ENCODE measurements at places on chromosomes 5 and 9.

GRCh38 chr9:10649076-10649475 lies 36.3 kb upstream of the PTPRD start:
- DNase-seq = no peak

GRCh38 chr5:167764641-167765289 lies 526.7 kb upstream of the WWC1 start:
- DNase-seq = no peak

- DNase-seq = no peak
Measured at GRCh38 chr5:145983446-145983845, 47.1 kb downstream of the SH3RF2 start.

DNA sequence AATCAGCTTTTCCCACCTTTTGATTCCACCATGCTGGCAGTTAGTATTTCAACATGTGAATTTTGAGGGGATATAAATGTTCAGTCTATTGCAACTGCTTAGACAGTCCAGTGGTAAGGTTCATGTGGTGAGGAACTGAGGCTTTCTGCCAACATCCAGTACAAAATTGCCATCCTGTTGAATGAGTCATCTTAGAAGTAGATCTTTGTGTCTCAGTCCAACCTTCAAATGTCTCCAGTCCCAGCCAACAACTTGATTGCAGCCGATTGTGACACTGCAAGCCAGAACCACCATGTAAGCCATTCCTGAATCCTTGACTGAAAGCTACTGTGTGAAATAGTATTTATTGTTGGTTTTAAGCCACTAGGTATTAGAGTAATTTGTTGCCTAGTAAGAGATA lies 331.5 kb upstream of the GRIN3A start:
- no peak for DNase-seq

DNA sequence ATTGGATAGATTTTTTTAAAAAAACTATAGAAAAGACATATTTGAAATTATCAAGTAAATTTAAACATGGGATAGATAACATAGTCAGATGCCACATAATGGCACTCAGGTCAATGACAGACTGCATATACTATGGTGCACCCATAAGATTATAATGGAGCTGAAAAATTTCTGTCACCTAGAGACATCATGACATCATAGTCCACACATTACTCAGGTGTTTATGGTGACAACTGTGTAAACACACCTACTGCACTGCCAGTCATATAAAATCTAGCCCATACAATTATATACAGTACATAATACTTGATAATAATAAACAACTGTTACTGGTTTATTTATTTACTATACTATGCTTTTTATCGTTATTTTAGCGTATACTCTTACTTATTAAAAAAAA lies 58.6 kb downstream of the CPLANE1 start:
- no peak for DNase-seq

GRCh38 chr5:148751025-148751424 lies 75.4 kb upstream of the ADRB2 start:
- DNase-seq = no peak

- no peak for DNase-seq
Measured at GRCh38 chr5:84378961-84379360, 5.7 kb downstream of the EDIL3 start.

- DNase-seq = no peak
Measured at GRCh38 chr9:68541568-68541967, 885 bp upstream of the TMEM252 start.

DNA sequence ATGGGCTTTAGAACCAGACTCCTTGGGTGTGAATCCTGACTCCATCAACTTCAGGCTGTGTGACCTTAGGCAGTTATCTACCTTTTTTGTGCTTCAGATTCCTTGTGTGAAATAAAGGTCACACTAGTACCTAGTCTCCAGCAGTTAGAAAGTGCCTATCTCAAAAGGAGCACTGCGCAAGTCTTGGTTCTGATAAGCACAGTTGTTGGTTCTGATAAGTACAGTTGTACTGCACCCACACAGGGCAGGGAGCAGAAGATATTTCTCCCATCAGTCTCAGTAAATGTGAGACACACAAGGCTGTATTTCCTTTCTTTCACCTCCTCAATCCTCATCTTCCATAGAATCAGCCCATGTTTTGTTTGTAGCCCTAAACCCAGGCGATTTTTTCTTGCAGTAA lies 116.6 kb upstream of the DPYSL3 start:
- no peak for DNase-seq

DNA sequence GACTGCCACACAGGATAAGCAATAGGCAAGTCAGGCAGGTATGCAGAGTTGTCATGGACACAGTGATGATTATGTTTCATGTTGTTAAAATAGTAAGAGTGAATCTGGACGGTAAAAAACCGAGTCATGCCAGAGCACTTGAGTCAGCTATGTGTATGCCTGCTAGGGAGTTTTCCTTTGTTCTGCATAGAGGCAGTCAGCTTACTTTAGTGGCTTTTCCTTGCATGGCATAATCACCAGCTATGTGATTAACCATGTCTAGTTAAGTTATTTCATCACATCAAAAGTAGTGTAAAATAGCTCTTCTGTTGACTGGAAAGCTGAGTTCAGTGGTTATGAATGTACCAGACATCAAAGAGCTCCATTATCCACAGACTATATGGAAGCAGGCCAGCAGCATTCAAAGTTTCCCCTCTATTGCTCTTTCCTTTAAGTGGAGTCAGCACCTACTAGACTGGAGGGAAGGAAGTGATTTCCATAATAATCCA lies 989.8 kb downstream of the TLE1 start:
- DNase-seq = no peak

GRCh38 chr5:180007582-180007981 lies 64.0 kb downstream of the RNF130 start:
- no peak for DNase-seq

DNA sequence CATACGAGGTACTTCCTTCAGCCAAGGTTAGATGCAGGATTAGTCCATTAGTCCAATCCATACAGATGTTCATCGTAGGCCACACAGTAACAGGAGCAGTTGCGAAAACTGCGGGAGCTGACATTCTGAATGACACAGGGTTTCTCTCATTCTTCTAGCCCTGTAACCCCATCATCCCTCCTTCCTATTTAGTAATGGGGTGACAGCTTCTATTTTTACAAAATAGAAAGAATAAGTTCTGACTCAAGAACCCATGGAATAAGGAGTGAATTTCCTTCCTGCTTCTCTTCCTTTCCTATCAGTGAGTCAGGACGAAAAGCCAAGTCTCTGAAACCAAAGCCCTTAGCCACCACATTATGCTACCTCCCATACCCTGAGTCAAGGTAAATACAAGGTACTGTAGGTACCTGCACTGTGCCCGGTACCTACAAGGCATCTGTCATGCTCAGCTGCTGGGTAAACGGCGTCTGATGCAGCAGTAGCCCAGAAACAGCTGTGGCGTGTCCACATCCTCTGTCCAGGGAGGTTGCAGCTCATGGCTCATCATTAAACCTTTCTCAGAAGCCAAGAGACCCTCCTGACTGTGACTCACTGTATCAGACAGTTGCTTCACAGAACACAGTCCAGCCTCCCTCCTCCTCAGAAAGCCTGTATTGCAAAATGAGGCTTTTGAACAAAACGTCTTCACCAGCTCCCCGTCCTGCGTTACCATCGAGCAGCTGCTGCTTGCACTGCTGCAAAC lies 84.2 kb downstream of the ESM1 start:
- no peak for DNase-seq

DNA sequence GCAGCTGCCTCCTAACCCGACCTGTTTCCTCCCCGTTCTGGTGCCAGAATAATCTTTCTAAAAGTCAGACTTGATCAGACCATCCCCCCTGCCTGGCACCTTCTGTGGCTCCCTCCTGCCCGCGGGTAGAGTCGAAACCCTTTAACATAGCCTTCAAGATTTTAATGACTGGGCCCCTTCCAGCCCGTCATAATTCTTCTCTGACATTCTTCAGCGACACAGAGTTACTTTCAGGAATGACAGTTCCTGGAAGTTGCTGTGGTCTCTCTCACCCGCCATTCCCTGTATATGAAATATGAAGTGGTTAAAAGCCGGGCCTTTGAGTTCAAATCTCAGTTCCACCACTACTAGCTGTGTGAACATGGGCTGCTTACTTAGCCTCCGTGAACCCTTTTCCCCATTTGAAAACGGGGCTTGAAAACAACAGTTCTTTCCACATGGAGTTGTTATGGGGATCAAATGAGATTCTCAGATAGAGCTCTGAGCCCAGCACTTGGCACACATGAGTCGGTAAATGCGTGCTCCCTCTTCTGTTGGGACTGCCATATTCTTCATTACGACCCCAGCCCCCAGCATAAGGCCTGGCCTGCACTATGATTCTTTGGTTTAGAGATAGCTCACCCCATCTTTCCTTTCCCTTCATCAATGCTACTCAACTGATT lies 737 bp downstream of the NANS start:
- DNase-seq = no peak

GRCh38 chr9:18857769-18858168 lies 175.2 kb downstream of the SAXO1 start:
- DNase-seq = no peak

- no peak for DNase-seq
Measured at GRCh38 chr5:178282391-178282790, 49.8 kb upstream of the PHYKPL start.

DNA sequence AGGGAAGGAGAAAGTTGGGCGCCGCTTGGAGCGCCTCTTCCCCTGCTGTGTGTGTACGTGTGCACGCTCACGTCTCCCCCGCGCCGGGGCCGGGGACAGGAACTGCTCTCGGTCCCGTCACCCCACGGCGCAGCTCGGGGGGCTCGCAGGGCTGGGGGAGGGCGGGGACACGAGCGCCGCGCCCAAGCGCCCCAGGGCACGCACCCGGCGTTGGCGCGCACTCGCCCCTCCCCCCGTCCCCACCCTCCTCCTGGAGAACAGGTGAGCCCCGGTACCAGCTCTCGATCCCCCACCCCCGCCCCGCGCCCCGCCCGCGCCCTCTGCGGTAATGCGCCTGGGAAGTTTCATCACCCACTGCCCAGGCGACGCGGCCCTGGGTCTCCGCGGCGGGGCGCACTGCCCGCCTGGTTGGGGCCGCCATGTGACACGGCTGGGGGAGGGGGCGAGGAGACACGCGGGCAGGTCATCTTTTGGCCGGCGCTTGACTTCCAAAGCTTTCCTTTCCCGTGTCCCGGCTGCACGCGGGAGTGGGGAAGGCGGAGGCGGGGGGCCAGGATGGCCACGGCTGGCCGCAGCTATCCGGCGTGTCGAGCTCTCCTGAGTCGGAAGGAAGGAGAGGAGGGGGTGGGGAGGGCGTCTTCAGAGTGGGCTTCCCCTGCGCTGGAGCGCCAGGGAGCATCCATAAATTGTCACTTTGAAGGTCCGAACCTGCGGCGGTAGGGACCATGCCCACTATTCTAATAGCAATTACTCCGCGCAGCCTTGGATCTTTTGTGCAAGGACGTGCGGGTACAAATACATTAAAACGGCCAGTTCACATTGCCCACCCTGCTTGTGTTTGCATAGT lies 1.5 kb upstream of the STC2 start:
- no peak for DNase-seq

DNA sequence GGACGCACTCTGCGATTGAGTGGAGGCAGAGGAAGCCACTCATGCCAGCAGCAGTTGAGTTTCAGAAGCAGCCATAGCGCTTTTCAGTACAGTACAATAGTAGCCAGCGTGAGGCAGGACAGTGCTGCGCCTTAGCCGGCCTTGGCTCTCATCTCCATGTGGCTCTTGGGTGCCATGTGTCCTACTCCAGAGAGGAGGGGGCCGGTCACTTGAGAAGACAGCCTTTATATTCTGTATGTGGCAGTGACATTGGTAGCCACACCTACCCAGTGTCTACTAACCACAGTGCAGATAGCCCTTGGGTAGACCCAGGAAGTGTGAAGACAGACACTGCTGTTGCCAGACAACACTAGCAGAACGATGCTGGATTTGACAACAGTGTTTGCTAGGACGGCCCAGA lies 42.3 kb downstream of the FAM78A start:
- no peak for DNase-seq

DNA sequence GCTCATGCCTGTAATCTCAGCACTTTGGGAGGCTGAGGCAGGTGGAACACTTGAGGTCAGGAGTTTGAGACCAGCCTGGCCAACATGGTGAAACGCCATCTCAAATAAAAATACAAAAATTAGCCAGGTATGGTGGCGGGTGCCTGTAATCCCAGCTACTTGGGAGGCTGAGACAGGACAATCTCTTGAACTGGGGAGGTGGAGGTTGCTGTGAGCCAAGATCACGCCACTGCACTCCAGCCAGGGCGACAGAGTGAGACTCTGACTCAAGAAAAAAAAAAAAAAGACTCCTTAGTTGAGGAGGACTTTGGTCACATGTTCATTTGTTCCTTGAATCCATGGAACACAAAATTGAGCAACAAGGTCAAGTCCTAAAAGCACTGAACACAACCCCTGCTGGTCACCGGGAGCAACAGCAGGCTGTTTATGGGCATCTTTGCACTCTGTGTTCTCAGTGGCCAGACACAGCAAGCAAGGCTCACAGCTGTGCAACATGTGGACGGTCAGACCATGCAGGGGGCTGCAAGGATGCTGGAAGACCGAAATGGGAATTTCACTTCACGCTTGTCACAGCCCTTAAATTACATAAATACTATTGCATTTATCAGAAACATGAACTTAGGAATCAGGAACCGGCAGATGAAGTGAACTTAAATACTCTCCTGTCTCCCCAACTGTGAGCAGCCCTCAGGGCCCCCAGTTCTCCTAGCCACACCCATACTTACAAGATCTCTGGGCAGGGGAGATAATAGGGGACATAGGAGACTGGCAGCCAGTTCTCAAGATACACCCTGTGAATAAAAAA lies 2.8 kb downstream of the GBGT1 start:
- no peak for DNase-seq

DNA sequence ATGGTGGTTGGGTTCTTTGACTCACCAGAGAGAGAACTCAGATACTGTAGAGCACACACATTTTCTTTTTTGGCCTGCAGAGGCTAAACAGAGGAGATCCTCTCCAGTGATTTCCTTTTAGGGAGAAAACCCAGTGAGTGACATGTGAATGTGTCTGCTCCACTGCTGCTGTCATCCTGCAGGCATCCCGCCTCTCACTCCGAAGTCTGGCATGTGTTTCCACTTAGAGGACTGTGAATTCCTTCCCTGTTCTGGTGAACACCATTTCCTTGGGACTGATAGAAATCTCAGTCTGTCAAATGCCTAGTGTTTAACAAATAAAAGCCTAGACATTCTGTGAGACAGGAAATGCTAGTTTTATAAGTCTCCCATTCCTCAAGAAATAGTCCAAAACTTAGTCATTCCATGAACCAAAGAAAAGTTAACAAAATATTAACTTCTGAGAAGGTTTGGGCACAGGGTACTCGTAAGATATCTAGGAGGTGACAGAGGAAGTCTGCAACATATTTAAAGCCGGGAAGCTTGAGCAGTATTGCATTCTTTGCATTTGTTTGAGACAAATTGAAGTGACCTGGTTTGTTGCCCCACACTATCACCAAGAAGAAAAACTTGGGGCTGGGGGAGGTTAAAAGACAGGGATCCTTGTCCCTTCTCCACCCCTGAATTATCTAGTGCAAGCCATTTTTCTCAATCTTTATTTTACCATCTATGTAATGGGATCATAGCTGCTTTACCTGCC lies 74.9 kb upstream of the NIPAL4 start:
- no peak for DNase-seq

GRCh38 chr5:154371687-154372086 lies 74.1 kb upstream of the SAP30L start:
- no peak for DNase-seq

- DNase-seq = no peak
Measured at GRCh38 chr9:123081824-123082223, 48.4 kb downstream of the GPR21 start.
